ENCODE measurements at places on chromosomes 1 and 21.

GRCh38 chr1:228873709-228874108 lies 138.4 kb downstream of the RHOU start:
- DNase-seq, result no peak

DNA sequence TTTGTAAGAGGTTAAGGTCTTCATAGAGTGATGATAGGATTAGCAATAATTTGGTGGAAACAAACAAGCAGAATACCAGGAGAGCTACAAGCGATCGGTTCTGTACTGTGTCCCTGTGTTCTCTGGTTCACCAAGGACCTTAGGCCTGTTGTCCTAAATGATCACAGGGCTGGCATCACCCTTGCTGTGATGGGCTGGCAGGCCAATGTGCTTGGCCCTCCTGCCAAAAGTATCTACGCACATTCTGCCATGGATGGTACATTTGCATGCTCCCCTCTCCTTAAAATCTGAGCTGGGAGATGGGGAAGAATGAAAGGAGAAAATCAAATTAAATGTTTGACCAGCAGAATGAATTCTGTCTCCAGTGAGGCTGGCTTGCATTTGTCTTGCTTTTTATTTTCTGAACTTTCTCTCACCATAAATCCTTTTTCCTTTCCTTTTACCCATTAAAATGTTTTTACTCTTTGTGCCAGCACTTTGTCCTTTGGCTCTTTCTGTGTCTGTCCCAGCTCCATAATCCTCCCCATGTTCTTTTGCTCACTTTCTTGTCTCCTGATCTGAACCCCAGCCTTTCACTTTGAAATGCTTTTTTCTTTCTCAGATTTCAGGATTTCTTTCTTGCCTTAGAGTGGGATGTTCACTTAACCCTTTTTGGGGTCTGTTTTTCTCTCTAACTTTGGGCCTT lies 51.7 kb downstream of the PBX1 start:
- no peak for DNase-seq

DNA sequence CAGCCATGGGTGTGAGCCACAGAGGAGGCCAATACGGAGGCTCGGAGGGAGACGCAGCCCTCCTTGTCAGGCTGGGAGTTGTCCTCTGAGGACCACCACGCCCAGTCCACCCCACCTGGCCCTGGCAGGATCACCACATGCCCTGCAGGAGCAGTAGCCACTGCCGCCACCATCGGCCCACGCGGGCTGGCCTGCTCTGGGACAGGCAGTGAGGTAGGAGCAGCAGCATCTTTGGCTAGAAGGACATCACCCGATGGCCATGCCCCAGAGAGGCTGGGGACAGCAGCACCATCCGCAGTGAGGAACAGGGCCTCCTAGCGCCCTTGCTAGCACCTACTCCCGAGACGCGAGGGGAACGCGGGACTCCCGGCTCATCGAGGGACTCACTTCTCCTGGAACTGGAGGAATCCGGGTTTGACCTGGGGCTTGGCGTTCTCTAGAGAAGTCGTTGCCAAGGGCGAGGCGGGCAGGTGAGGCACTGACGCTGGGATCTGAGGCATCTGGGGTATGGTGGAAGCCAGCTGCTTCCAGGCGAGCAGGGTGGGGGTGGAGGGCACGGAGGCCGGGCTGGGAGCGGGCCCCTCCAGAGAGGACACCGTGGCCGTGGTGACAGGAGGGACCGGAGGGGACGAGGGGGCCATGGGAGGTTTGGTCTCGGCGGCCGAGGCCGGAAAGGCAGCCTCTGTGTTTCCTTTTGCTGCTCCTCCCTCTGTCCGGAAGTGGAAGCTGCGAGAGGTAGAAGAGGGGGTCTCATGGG lies 148.9 kb downstream of the CASZ1 start:
- no peak for DNase-seq

DNA sequence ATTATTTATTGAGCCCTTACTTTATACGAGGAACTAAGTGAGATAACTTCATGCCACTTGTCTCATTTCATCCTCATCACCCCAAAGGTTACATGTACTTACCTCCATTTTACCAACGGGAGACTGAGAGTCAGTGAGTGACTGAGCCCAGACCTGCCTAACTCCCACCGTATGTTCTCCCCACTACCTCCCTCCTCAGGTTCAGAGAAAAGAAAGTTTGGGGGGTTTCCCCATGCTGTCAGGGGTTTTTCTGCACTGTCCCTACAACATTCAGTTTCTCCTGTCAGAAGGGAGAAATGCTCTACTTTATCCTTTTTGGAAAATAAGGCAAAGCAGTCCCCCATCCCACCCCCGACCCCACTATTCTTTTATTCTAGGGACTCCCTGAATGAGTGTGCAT lies 32.9 kb downstream of the FAM78B start:
- no peak for DNase-seq

GRCh38 chr1:206136241-206136640 lies 19.1 kb upstream of the AVPR1B start:
- no peak for DNase-seq
